Left cardiac atrium (tissue), 4 donors: ENCODE measurements at places on chromosomes 12 and 14. TPM values are rescaled to one million over a fixed set of nuclear protein-coding genes. Genes with fewer than 3 reads are reported as not detected.

- no peak for DNase-seq
Observed at GRCh38 chr14:78829274-78829673, 659.1 kb downstream of the NRXN3 start.

DNA sequence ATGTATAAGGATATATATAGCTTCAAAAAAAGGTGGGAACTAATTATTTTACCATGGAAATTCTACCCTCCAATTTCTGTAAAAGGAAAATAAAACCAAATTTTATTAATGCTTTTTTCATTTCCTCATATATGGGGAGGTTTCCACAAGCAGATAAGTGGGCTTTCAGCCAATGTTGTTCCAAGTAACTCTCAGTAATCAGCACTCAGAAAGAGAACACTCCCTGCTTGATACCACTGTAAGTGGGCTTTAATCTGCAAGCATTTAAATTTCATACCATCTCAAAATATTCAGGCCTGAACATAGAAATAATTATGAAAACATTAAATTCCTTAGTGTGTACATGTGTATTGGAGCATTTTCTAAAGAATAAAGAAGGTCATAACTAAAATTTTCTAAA lies 827.6 kb downstream of the C12orf50 start:
- no peak for DNase-seq

DNA sequence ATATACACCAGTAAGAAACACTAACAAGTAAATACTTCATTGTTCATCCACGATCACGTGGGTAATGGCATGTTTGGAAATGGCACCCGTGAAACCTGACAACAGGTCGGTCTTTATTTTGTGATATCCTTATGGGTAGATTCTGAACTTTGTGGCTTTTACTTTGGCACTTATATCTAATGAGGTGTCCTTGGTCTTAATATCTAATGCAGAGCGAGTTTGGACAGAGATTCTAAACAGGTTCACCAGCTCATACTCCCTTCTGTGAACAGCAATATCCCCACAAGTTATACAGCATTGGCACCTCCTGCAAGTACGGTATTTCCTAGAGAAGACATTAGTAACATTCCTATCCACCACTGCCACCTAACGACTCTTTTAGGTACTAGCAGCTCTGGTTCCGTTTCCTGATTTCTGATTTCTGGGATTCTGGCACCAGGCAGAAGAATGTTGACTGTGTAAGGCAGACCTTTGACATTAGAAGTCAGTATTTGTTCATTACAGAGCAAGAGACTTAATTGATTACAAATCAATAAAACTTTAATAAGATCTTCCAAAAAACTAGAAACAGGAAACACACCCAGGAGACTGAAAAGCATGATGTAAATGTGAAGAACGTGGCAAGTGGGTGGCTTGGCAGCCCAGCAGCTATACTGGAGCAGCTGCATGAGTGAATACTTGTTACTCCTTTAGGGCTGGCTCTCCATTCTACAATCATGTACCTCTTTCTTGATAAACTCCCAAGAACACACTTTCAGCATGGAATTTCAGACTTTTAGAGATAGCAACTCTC lies 2.5 kb downstream of the ANG start:
- DNase-seq: no peak

ACOT6 gene
- not detected for total RNA-seq
